Stimulated activated CD8-positive, alpha-beta memory T cell treated with anti-CD3 and anti-CD28 coated beads, Interleukin-2, amount 100 ng/mL, for 48 hours (primary cell): ENCODE measurements at places on chromosomes 6 and 20.

GRCh38 chr20:58612121-58612691 lies 38.9 kb upstream of the STX16 start:
- no peak for DNase-seq

- DNase-seq, result no peak
Observed at GRCh38 chr6:151962246-151962846, 154.9 kb downstream of the ESR1 start.

DNA sequence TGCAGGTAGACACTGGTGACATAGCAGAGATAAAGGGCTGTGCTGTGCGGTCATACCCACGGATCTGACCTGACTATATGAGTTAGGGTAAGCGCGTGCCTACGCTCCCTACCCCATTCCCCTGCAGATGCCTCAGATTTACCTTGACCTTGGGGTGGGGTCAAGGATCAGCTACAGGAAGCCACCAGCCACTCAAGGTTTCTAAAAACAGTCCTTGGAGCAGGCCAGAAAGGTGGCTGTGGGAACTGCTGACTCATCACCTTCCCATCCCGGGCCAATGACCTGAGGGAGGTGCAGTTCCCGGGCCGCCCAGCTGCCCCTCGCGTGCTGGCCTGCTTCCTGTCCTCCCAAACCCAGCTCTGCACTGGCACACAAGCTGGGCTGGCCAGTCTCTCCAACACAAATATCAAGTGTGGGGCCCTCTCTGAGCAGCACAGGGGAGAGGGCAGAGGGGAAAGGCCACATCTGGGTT lies 23.0 kb downstream of the KCNK5 start:
- DNase-seq, result no peak

- DNase-seq, result no peak
Observed at GRCh38 chr6:51844336-51844735, 243.1 kb downstream of the PKHD1 start.

GRCh38 chr6:111524252-111524651 lies 41.2 kb upstream of the REV3L start:
- DNase-seq, result no peak
